Activated T-cell treated with anti-CD3 and anti-CD28 coated beads, Interleukin-2, amount 50 U/mL, for 72 hours (primary cell): ENCODE measurements at places on chromosomes 13 and 19.

DNA sequence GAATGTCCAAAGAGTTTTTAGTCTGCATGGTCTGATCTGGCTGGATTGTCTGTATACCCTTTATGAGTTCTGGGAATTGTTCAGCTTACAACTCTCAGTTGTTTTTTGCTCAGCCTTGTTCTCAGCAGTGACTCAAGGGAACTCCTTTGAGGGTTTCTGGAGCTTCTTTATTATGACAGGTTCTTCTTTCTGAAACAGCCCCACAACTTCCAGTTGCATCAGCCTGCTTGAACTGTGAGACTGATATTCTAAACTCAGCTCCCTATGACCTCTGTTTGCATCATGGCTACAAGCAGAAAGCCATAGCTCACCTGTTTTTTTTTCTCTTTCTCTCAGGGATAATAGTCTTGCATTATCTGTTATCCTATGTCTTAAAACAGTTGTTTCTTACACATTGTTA, 85.0 kb downstream of the TDRD3 start:
- peak; percentile 10 for DNase-seq

- DNase-seq = no peak
Observed at GRCh38 chr19:38210458-38210987, 13.5 kb downstream of the DPF1 start.

DNA sequence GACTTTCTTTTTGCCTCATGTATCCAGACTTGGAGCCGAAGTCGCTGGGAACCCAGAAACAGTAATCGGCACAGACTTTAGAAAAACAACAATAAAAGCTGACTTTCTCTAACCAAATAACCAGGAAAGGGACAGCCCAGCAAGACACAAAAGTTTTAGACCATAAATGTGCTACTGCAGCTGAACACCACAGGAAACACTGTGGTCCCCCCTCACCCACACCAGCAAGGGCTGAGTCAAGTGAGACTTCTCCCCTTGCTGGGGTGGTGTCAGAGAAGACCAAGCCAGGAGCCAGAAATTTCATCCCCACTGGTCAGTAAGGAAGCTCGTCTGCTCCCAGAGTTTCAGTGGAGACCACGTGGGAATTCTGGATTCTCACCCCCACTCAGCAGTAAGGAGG, 70.6 kb downstream of the ESD start:
- DNase-seq = no peak

GRCh38 chr13:37375071-37375470, 223.5 kb downstream of the POSTN start:
- no peak for DNase-seq

DNA sequence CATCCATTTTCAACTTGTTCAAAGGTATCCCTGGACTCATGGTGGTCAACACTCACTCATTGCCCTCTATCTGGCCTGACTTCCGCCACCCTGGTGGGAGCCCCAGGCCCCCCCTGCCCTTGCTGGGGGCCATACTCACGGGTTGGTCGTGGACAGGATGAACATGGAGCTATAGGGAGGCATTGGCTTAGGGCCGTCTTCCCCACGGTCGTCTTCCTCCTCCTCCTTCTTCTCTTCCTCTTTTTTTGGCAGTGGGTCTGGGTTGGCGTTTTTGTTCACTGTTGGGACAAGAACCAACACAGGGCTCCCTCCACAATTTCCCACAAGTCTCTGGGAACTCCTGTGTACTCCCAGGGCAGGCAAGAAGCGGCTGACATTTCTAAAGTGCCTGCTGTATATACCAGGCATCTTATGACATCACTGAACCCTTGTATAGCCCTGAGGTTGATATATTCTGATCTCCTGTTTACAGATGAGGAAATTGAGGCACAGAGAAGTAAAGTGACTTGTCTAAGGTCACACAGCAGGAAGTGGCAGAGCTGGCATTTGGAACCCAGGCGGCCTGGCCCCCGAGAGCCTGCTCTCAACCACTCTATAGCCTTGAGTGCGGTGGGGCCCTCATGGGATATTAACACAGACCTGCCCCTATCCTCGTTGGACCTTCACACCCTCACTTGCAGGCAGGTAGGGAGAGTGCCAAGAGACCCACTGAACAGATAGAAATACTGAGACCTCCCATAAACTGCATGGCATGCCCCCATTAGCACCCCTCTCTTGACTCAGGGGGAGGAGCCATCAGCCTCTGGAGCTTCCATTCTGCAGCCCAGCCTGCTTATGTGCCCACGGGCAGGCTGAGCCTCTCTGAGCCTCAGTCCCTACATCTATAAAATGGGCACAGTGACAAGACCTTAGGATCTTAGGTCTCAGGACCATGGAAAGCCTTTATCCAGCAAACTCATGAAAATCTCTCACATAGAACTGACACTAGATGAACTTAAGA, 135.0 kb downstream of the IER2 start:
- no peak for DNase-seq

- DNase-seq = peak; percentile 42
Observed at GRCh38 chr13:40662866-40663265, 3.6 kb downstream of the FOXO1 start.

- no peak for DNase-seq
Observed at GRCh38 chr13:94014461-94014860, 465.0 kb downstream of the DCT start.

DNA sequence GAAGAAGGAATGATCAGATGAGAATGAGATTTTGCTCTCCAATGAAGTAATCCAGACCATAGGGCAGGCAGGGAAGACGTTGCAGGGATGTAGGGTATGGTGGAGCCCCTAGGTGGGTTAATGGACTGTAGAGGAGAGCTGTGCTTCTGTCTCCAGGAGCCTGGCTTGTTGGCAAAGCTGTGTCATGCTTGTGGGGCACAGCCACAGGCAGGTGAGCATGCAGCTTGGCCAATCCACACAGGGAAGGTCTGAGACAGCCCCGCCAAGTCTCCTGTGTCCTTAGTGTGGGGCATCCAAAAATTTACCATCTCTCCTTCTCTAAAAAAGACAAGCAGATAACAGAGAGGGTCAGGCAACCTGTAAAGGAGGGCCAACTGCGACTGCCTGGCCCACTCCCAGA, 71.4 kb upstream of the FLT1 start:
- no peak for DNase-seq

- DNase-seq = no peak
Observed at GRCh38 chr19:1097810-1098176, 2.6 kb upstream of the POLR2E start.

DNA sequence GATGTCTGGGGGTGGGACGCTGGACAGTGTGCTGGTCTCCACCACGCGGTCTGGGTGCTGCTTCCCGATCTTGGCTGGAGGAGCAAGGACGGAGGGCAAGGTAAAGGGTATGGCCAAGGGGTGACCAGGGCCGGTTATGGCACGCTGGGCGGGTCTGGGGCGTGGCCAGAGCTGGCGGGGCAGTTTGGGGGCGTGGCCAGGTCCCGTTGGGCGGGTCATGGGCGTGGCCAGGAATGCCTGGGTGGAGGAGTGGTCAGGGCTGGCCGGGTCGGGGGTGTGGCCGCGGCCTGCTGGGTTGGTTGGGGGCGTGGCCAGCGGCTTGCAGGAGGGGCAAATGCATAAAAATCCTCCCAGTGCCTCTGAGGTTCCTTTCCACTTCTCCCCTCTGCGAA, 19.2 kb downstream of the GPX4 start:
- DNase-seq = peak; percentile 80

DNA sequence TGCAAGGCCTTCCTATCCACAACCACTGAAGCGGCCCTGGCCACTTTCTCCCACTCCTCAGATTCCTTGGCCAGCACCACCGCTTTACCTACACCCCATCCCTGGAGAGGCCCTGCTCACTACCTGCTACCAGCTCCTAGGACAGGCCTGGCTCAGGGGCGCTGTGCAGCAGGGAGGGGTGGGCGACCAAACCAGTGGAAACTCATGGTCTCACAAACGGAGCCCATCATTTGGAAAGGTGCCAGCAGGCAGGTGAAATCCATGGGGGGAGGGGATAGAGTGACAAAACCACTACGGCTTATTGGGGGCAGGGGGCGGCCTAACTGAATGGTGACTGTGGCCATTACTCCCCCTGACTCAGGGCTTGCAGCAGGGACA, 27.6 kb downstream of the C19orf47 start:
- no peak for DNase-seq

- DNase-seq = peak; percentile 83
Observed at GRCh38 chr13:42969565-42970172, 22.4 kb downstream of the EPSTI1 start.

DNA sequence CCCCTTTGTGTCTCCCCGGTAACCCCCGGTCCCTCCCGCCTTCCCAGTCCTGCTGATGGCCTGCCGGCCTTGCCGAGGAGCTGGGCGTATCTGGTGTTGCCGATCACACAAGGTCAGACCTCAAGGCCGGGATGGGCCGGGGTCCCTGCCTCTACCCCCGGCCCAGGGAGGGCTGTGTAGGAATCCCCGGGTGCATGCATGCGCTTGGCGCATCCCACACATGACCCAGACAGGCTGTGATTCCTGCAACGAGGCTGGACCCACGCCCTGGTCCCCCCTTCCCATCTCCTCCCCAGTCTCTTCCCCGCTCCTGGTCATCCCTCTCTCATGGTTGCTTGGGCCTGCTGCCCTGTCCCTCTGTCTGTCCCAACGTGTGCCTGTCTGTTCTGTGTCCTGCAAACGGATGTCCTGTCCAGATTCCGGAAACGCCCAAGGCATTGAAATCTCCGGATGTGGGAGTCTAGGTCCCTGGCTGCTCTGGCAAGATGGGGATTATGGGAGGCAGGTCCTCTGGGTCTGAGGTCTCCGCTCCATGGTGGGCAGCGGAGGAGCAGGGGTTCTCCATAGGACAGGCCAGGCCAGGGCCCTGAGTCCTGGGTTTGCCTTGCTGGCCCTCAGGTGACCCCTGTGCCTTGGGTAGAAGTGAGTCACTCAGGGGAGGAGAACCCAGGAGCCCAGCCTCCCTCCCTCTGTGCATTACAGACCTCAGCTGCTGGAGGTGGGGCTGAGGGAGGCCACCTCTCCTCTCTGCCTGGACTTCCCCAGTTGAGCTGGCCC, 1.6 kb downstream of the PKN1 start:
- DNase-seq = peak; percentile 71

DNA sequence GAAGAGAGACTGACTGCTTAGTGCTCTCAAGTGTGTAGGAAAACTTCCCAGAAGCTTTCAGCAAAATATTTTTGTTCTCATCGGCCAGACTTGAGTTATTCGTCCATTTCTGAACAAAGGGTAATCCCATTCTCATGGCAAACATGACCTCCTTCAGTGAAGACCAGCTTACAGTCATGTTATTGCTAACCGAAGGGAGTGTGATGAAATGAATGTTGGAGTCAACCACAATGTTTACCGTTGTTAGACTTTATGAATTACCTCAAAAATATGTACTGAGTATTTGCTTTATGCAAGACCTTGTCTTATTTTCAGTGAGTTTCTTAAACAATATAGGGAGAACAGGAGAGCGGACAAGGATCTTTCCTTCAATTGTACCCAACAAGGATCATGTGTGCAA, 228.6 kb downstream of the LMO7 start:
- no peak for DNase-seq

- DNase-seq = no peak
Observed at GRCh38 chr13:64925284-64925683, 2304.9 kb downstream of the PCDH9 start.

GRCh38 chr19:58228585-58229254, at the start of gene ZNF544:
ZNF544 (plus strand) TSS chr19:58228914; CDS start chr19:58244024, 15,110 bp downstream.
- peak; percentile 81 for DNase-seq

DNA sequence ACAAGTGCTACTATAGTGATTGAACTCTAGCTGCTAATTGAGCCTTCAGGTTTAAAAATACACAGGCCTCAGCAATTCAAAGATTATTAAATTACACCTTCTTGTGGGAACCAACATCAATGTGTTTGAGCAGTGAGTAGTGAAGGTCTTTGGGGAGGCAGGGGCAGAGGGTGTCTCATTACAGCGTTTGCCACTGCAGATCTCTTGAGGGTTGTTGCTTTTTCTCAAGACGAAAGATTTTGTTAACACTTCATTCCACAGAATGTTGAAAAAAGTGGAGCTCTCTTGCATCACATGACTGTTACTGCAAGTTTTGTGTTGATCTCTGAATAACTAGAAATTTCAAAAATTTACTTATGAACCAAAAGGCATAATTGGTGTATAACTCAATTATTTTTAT, 253.6 kb downstream of the ATP8A2 start:
- no peak for DNase-seq

GRCh38 chr19:49142866-49143335, 12.3 kb downstream of the HRC start:
- peak; percentile 91 for DNase-seq

GRCh38 chr13:114212158-114212495, 22.6 kb upstream of the CDC16 start:
- no peak for DNase-seq

GRCh38 chr13:69579351-69579750, 528.3 kb upstream of the ATXN8OS start:
- no peak for DNase-seq

DNA sequence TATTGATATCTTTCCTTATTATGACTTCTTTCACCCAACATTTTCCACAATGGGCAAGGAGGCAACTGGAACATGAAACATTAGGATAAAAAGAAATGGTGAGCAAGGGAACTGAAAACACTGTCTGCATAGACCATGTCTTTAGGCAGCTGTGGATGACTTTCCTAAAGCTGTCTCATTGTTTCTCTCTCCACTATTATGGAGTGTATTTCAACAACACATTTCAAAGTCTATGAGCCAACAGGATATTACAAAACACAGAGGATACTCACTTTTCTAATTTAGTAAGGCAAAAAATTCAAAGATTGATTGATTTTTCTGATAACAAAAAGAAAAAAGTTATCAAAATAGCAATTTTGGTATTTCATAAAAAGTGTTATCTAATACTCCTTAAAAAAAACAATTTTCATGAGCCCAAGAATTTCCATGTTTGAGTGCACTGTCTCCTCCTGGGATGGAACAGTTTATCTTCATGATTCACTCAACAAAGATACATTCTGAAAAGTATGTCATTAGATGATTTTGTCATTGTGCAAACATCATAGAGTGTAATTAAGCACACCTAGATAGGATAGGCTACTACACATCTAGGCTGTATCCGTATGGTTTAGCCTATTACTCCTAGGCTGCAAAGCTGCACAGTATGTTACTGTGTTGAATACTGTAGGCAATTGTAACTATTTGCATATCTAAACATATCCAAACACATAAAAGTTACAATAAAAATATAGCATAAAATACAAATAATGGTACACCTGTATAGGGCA, 1568.4 kb downstream of the SLITRK5 start:
- no peak for DNase-seq

- DNase-seq = peak; percentile 73
Observed at GRCh38 chr19:991174-991931, 7.2 kb downstream of the WDR18 start.

- no peak for DNase-seq
Observed at GRCh38 chr13:110277357-110277975, 29.5 kb downstream of the COL4A1 start.

DNA sequence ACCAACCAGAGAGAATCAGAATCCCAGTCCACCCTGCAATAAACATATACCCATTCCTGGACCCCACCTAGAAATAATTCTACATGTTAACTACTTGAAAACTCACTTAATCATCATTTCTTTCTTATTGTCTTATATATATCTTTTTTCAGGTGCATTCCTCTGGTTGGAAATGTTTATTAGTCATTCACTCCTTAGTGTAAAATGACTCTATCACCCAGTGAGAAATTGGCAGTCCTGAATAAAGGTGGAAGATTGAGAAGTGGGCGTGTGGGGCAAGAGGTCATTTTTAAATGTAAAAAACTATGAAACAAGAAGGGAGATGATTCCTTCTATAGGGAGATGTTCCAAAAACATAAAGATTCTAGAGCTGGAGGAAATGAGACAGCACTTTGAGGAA, 101.2 kb upstream of the MBNL2 start:
- no peak for DNase-seq

- no peak for DNase-seq
Observed at GRCh38 chr13:38430796-38431195, 81.1 kb downstream of the UFM1 start.
